ENCODE measurements at places on chromosomes 11 and 22. TPM values are rescaled to one million over a fixed set of nuclear protein-coding genes. Genes with fewer than 3 reads are reported as not detected.

Gene UBQLN3
- total RNA-seq: under 0.01 TPM

DNA sequence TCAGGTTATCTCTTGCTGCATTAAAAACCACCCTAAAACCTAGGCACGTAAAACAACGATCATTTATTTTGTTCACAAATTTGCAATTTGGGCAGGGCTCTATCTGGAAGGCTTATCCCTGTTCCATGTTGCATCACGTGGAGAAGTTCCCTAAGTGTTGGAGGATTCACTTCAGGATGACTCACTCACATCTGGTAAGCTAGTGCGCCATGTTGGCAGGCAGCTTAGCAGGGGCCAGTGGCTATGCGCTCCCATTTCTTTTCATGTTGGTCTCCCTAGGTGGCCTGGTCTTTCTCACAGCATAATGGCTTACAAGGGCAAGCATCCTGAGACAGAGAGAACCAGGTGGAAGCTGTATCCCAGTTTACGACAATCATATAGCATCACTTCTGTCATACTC is 226.8 kb downstream of the BLID start:
- no peaks in the 10 kb centered on the region for H3K36me3 ChIP-seq
- no peak for DNase-seq
- H3K4me1 ChIP-seq: peaks cover 42% of the 10 kb centered on the region
- no peak overlapping the region for H3K27ac ChIP-seq

Gene APOA4
- not detected for total RNA-seq

Gene SYCE3
- total RNA-seq: not detected

- H3K4me3 ChIP-seq: no peak overlapping the region
- no peaks in the 10 kb centered on the region for H3K36me3 ChIP-seq
- no peak for DNase-seq
- no peak overlapping the region for H3K27ac ChIP-seq
Observed at GRCh38 chr11:47987310-47987709, 7.0 kb downstream of the PTPRJ start.

- no peaks in the 10 kb centered on the region for H3K27me3 ChIP-seq
- DNase-seq: peak; percentile 25
- peak overlapping the region; percentile 83 for H3K4me3 ChIP-seq
- H3K4me1 ChIP-seq: peaks cover 15% of the 10 kb centered on the region
- H3K36me3 ChIP-seq: no peaks in the 10 kb centered on the region
Observed at GRCh38 chr11:33016654-33017053, 976 bp downstream of the DEPDC7 start.

DNA sequence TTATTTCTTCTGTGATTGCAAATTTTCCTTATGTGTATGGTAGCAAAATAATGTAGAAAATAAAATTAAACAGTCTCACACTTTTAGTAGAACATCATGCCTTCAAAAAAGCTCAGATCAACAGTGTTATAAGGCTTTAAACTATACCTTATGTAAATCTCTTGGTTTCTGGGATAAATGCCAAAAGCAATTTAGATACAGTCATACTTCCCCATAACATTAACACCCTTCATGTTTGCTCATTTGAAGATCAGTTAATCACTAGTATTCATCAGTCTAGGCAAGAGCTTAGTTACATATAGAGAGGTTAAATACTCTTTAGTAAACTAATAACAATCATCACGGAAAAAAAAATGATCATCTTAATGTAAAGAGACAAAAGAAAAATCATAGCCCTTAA is 421.8 kb upstream of the ANO3 start:
- H3K4me1 ChIP-seq: no peaks in the 10 kb centered on the region
- DNase-seq: no peak
- no peak overlapping the region for H3K27ac ChIP-seq
- no peak overlapping the region for H3K4me3 ChIP-seq
- H3K36me3 ChIP-seq: no peaks in the 10 kb centered on the region
- H3K27me3 ChIP-seq: no peaks in the 10 kb centered on the region

Gene MOV10L1
- 0.59 TPM for total RNA-seq

All from osteoblast (primary cell).